Activated T-cell treated with anti-CD3 and anti-CD28 coated beads for 24 hours (primary cell): ENCODE measurements at places on chromosomes 4 and X.

DNA sequence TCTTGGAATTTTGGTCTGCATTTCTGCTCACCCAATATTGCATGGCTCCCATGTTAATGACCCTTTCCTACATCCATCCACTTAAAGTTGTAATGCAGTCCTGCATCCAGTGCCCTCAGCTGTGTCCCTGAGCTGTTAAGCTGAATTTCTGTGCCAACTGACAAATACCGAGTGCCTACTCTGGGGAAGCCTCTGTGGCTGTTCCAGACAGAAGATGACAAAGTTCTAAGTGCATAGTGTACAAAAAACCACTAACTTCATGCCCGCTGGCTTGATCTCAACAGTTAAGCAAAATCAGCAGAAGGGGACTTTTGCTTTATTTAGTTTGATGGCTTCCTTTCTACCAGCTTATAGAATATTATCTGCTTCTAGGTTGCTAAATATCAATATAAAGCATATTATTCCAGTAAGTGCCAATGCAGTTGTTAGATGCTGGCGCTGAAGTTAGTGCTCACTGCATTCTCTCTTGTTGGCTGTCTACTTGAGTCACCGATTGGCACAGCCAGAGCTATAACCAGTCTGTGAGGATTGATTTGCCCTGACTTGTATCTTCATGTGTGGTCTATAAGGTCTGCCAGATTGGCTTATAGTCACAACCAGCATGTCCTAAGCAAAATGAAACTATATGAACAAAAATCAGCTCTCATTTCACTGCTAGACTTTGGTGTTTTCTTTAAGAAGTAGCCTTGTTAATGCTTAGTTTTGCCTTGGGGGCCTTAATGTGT lies 98.9 kb downstream of the KLHL8 start:
- DNase-seq: no peak

GRCh38 chr4:73434311-73434710 lies 1.7 kb upstream of the AFP start:
- DNase-seq: no peak

GRCh38 chrX:150848914-150849365 lies 49.5 kb downstream of the CD99L2 start:
- no peak for DNase-seq

- DNase-seq: no peak
Measured at GRCh38 chrX:27884654-27885053, 76.9 kb downstream of the MAGEB10 start.

DNA sequence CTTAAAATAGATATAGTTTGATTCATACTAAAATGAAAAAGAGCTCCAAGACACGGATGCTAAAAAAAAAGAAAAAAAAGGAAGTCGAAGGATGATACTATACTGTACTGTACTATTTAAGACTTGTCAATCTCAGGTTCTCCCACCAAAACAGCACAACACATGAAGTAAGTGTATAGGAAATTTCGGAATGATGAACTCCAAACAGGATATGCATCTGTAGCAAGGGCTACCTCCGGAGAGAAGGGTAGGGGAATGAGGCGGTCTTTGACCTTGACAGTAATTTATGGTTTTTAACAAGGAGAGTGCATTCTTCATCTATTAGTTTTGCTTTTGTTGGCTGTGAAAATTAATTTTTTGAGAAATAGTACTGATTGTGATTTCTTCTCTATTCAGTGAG lies 541 bp upstream of the FIP1L1 start:
- DNase-seq: no peak

DNA sequence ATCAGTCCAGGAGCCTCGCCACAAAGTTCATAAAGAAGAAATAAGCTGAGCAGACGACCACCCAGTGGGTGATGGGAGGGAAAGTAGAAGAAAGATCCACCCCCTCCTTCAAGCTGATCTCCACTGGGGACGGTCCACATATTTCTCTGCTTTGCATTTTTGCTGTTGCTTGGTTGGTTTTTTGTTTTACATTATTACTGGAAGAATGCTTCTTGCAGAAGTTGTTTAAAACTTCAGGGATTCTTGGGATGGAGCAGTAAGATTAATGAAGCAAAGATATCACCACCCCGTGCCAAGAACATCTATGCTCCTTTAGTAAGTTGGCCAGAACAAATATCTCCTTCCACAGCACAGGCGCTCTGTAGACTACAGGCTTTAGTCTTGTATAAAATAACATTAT lies 30.1 kb downstream of the LGI2 start:
- DNase-seq: no peak

GRCh38 chr4:144499777-144500176 lies 146.2 kb upstream of the HHIP start:
- DNase-seq: no peak
